ENCODE measurements at places on chromosomes 1 and 21.

- DNase-seq: no peak
Measured at GRCh38 chr1:14082331-14082730, 382.3 kb downstream of the PRDM2 start.

DNA sequence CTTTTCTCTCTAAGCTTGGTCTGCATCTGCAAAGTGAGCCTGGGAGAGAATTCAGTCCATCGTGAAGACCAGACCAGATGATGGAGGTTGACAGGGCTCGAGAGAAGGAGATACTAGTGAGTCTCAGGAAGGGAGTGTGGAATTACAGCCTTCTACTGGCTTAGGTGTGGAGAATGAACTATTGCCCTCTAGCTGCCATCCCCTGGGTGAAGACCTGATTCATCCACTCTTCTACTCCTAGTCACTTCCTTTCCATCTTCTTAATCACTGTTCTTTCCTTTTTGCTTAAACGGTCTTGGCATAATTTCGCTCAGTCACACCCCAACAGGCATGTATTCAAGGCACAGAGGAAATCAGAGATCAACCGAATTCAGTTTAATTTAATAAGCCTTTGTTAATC lies 34.0 kb upstream of the HSD17B7 start:
- DNase-seq: peak; percentile 46

GRCh38 chr21:46049890-46050667 lies 47.8 kb upstream of the COL6A2 start:
- no peak for DNase-seq

GRCh38 chr1:233373226-233373625 lies 45.7 kb downstream of the MAP3K21 start:
- DNase-seq: no peak

DNA sequence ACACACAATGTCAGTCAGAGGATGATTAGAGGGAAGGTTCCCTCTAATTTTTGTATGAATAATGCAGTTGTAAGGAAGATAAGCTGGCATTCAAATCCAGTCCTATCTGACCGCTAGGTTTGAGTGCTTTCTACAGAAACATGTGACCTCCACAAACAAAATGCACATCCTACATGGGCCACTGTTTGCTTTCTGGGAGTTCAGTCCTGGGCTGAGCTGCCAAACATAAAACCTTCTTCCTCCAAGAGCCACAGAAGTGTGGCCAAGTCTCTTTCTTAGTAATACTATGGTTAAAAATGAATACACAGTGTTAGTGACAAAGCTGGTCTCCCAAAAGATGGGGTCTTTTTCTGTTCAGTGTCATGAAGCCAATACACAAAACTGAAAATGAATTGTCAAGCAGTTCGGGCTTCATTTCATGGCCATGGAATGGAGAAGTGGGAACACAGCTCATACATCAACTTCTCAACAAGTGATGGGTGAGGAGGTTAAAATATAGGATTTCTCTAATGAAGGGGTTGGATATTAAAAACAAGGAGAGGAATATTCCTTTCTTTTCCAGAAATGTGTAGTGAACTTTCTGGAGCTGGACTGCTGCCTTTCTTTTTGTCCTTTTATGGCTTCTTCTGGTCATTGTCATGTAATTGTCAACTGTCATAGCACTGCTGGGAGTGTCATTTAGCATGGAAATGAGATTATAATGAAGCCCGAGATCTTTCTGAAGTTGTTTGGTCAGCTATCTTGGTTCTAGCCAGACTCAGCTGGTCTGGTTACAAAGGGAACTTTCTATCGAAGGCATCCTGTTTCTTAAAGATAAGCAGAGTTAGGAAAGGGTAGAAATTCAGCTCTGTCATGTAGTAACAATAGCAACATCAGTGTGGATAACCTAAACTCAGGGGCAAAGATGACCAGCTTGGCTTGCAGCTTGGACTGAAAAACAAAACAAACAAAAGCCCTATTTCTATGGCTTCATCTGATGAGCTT lies 135.1 kb downstream of the CHD1L start:
- no peak for DNase-seq

- DNase-seq: no peak
Measured at GRCh38 chr1:34265396-34265795, 88.7 kb downstream of the C1orf94 start.
